Muscle of leg (tissue), 16 donors: ENCODE measurements at places on chromosomes 2 and 18.

DNA sequence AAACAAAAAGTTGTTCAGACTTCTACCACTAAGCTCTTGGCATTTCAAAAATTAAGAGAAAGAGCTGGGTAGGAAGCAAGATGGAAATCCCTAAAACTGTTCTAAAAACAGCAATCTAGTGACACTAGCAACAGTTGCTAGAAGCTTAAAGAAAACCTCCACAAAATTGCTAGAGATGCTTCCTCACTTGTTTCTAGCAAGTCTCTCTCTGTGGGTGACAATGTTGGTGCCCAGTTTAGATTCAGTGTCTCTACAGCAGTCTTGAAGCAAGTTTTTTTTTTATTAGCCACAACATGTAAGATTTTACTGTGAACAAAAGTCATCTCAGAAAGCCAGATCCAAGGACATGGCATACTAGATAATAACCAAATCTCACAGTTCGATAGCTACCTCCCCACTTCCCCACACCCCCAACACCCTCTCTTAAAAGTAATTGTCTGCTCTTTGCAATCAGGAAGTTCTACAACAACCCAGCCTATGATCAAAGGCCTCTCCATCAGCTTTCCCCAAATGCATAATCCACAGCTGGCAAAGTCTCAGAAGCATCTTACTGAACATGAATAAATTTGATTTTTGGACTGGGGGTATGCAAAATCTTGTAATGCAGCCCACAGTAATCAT, 70.0 kb downstream of the ANKRD44 start:
- DNase-seq, result no peak

DNA sequence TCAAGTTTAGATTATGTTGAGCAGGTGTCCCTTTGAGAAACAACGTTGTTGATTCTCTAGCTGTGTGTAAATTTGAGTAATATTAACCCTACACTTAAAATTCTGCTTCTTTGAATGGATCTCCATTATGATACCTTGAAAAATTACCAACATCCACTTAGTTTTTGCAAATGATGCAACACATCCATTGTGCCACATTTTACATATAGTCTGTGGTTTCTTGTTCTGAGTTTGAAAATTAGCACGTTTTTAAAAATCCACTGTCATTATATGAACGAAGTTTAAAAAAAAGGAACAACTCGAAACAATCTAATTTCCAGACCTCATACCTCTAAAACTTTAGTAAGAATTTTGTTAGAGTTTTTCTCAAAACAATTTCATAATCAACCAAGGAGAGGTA, 37.7 kb downstream of the PIK3C3 start:
- no peak for DNase-seq

DNA sequence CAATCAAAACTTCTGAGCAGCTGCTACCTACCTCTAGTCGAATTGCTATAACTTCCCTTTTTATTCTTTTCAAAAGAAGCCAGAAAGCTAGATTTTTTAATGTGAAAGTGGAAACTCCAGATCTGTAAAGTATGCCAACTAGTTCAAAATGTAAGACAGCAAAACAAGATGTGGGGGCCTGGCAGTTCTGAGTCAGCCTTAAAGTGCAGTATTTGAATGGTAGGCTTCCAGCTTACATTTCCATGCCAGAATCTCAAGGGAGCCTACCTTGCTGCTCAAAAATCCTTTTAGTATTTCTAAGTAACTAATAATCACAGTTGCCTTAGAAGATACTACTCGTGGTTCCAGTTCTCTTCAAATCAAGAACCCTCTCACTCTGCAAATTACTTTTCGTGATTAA, 1288.7 kb downstream of the LRP1B start:
- DNase-seq, result peak; percentile 59

DNA sequence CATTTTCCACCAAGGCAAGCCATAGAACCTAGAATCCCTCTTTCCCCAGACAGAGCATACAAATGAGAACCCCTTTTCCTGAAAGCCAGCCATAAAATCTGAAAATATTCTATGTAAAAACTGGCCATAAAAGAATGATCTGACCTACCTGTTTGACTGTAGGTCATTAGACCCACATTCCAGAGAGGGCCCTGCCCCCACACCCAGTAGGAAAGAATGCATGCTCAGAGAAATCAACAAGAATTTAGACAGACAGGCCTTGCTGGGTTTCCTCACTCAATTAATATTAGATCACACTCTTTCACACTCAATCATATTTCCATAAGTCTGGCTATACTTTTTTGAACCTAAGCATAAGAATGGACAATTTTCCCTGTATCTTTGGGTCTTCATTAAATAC, 929.5 kb downstream of the ERBB4 start:
- no peak for DNase-seq

DNA sequence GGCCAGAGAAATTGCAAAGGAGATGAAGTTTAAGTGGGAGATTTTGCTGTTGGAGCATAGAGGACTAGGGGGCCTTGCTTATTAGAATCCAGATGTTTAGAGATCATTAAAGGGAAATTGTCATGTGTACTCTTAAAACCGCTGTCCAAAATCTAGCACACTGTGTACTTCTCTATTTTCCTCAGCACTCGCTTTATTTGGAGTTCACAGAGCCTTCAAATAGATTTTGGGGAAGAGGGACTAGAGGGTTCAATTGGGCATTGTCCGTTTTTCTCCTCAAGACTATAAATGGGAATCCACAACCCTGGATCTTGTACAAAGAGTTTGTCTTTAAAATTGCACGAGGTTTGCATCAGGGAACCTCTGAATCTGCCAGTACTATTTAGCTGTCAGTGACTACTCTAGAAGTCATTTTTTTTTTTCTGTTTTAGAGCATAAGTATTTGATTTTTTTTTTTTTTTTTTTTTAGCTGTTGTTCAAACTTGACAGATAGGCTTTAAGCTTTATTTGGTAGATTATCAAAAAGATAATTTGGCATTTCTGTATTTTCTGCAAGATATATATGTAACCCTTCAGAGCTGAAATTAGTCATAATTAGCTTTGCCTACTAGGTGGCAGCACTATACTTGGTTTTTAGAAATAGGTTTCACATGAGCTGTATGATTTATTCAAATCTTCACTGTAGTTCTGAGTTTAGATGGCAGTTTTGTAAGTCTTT, 14.2 kb downstream of the PMS1 start:
- peak; percentile 50 for DNase-seq

GRCh38 chr2:127439343-127439742, 21.1 kb downstream of the PROC start:
- no peak for DNase-seq

DNA sequence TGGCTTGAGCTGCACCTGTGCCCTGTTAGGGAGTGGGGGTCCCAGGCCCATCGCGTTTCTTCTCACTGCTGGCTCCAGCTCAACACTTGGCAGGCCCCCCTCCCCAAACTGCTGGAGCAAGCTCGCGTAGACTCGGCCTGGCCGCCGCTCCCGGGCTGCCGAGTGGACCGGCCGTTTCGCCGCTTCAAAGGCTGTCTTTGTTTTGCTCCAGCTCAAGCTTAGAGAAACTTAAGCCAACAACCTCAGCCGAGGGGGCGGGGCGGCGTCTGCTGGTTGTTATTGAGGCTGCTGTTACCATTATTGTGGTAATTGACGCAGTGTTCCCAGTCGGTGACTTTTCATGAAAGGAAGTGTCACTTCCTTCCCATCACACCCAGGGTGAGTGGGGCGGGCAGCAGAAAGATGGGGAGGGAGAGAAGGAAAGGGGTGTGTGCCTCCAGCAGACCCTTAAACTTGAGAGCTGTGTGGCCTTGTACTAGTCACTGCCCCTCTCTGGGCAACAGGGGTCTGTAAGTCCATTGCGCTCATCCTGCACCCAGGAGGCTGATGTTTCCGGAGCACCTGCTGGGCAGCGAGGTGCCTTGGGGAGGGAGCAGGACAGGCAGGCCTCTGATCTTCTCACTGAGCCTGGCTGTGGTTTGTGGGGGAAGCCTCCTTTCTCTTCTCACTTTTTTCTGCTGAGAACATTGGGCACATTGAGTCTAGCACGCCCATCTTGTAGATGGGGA, 2.1 kb downstream of the ARID5A start:
- DNase-seq, result peak; percentile 77

DNA sequence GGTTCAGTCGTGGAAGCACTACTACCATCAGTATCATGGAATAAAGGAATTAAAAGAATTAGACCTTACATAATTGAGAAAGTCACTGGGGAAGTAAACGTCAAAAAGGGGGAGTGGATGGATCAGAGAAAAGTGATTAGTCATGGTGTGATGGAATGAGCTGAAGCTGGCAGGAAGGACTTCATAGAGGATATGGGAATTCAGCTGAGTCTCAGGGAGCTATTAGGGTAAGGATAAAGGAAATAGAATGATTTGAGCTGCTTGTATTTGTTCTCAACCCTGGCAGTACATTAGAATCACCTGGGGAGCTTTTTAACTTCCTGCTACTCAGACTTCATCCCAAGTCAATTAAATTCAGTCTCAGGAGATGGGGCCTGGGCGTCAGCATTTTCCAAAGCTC, 53.4 kb upstream of the SETBP1 start:
- no peak for DNase-seq

- no peak for DNase-seq
Observed at GRCh38 chr2:31526946-31527732, 53.6 kb downstream of the SRD5A2 start.

DNA sequence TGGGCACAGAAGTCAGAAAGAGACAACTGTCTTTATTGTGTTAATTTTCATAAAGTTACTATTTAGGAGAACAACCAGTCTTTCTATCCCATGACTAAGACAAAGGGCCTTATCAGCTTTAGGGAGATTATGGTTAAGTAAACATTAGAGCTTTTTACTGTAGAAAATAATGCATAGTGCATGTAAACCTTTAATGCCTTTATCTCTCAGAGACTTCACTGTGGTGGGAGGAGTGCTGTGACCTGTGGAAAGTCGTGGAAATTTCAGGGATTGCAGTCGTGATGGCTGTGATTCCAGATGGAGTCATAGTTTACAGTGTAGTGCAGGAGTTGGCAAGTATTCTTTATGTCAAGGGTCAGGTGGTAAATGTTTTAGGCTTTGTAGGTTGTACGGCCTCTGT, 15.8 kb downstream of the ZNF236 start:
- no peak for DNase-seq

DNA sequence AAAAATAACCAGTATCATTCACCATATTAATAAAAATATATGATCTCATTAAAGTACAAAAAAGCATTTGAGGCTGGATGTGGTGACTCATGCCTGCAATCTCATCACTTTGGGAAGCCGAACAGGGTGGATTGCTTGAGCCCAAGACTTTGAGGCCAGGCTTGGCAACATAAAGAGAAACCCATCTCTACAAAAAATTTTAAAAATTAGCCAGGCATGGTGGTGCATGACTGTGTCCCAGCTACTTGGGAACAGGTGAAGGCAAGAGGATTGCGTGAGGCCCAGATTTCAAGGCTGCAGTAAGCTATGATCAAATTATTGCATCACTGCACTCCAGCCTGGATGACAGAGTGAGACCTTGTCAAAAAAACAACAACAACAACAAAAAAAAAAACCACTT, 75.9 kb downstream of the RAD51AP2 start:
- DNase-seq, result no peak

GRCh38 chr2:175854665-175855064, 147.4 kb downstream of the LNPK start:
- DNase-seq, result peak; percentile 89

DNA sequence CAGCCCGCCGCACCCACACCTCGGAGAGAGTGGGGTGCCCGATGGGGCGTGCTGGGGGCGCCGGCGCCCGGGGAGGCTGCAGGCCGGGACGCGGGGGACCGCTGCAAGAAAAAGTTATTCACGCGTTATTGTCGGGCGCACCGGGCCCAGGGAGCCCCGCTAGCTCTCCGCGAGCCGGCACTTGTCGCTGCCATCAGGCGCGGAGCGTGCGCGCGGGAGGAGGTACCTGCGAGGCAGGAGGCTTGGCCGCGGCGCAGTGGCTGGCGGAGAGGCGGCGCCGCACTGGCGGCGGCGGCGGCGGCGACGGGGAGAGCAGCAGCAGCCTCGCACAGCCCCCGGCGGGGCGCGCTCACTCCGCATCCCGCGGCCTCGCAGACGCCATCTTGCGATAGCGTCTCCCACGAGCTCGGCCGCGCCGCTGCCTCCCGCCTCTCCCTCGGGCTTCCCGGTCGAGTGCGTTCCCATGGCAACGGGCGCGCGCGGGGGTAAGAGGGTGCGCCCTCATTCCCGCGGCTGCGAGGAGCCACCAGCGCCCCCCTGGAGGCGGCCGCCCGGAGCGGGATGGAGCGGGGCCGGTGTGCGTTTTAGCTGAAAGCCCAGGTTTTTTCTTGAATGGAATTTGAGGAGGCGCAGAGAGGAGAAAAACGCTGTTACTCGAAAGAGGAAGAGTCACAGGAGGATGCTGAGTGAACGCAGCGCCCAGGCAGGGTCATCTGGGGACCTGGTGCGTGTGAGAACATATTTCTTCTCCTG, at the start of gene CHN1:
TSS of gene CHN1 (minus strand) at position 402 of the 753 bp plus-strand sequence. CDS start 469 bp downstream, outside the sequence.
- DNase-seq, result peak; percentile 81

DNA sequence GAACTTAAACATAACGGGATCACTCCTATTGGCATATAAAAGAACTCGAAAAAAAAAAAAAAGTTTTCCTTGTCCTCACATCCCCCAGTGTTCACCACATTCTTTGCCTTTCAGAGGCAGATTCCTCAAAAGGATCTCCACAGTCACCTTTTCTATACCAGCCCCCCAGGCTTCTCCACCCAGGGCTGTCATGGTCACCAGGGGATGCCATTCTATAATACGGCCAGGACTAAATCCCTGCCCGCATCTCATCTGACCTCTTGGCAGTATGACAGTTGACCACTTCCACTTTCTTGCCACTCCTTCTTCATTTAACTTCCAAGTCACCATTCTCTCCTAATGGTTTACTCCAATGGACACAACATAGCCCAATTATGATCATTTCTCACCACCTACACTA, 29.3 kb downstream of the SOS1 start:
- peak; percentile 6 for DNase-seq

DNA sequence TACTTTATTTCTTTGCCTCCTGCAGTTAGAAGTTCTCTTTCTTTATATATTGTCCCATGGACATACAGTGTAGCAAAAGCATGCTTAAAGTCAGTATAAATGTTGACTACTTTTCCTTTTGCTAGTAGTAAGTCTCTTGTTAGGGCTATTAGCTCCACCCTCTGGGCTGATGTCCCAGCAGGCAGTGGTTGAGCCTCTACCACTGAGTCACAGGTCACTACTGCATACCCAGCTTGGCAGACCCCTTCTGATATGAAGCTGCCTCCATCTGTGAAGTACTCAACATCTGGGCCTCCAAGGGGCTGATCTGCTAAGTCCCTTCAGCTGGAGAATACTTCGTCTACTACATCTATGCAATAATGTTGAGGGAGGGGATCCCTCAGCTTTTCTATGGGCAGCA, 61.0 kb upstream of the SLC35G4 start:
- DNase-seq, result peak; percentile 53

GRCh38 chr2:162245781-162246180, 2.5 kb upstream of the FAP start:
- no peak for DNase-seq
